ENCODE measurements at places on chromosomes 4 and X.

GRCh38 chr4:139791681-139792080 is 126.1 kb downstream of the MGST2 start:
- no peak for DNase-seq

DNA sequence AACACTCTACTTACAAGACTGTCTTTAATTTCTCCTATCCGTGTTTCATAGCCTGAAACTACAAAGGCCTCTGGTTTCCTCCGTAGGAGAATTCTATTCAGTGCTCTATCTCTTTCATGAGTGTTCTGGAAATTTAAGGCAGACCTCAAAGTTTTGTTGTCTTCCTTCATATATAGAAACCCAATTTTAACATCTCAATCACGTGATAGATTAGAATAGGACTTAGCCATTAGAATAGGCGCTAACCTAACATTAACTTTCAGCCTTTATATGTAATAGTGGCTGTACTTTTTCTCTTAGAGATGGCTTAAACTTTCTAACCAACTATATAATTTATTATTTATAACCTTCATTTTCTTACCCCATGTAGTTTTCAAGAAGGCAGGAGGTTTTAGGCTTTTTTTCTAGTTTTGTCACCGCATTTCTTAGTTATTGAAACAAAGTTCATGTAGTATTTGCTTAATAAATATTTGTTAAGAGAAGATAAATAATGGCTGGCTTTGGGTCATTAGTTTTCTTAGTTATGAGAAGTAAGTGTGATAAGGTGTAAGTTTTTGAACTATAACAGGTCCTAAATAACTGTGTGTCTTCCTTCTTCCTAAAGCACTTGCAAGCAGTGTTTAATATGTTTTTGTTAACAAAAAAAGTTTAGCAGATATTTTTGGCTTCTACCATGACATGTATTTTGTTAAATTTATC is 1504.6 kb upstream of the ADGRL3 start:
- DNase-seq, result no peak

DNA sequence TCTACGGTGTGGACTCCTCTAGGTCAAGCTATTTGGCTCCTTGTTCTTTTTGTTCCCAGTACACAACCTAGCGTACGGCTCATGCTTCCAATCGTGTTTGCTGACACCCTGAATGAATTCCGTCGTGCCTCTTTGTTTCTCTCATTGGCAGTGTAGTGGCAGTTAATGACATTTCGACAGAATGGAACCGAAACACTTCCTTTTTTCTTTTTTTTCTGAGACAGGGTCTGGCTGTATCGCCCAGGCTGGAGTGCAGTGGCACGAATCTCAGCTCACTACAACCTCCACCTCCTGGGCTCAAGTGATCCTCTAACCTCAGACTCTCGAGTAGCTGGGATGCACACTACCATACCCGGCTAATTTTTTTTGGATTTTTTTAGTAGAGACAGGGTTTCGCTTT is 113.3 kb upstream of the ATP6AP2 start:
- DNase-seq, result no peak

DNA sequence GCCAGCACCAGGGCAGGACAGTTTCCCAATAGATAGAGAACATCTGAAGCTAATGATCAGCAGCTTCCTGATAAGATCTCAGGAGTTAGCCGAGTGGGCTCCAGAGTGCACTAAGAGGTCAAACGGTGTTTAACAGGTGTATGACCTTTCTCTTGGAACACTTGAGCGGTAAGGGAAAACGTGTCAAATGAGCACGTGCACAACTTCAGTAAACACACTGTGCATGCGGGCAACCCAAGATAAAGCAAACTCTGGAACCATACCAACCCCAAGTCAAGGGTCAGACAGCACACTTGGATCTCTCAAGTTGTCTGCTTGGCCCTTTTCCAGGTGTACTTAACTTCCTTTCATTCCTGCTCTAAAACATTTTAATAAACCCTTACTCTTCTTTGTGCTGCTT is 1941.5 kb upstream of the PCDH10 start:
- no peak for DNase-seq
